Stimulated activated CD8-positive, alpha-beta memory T cell treated with anti-CD3 and anti-CD28 coated beads, Interleukin-2, amount 100 ng/mL, for 1 hour (primary cell): ENCODE measurements at places on chromosomes 1 and 21.

- DNase-seq, result no peak
These were observed 142.8 kb upstream of the DNAH14 start for GRCh38 chr1:224786533-224787250.

DNA sequence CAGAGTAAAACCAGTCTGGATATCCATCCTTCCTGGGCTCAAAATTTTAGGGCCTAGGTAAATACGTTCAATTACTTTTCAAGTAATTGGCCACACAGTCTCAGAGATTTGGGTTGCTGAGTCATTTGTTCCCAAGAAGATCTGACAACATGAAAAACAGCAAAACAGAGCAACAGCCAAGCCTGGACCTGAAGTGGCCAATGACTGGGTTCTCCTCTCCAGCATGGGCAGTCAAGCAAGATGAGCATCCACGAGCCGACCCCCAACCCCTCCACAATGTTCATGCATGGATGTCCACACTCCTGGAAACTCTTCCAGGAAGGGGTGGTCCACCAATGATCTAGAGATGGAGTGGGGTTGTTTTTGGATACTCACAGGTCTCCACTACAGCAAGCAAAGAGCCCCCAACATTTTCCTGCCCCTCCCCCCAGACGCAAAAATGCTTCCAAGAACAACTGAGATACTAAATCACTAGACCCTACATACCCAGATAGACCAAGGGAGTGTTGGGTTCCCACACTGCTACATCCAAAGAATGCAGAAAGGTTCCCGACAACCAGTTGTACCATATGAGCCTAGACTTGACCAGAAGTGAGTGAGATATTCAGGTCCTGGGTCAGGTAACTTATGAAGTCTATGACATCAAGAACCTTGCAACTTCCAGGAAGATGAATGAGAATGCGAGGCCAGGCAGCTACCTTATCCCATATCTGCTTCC, 73.0 kb downstream of the CD46 start:
- DNase-seq, result no peak

- DNase-seq, result no peak
These were observed 5.0 kb downstream of the SLC37A1 start for GRCh38 chr21:42518626-42519025.

GRCh38 chr1:116309090-116309870, 63.8 kb upstream of the ATP1A1 start:
- DNase-seq, result no peak

GRCh38 chr1:201487742-201488141, 18.8 kb upstream of the PHLDA3 start:
- DNase-seq, result no peak

DNA sequence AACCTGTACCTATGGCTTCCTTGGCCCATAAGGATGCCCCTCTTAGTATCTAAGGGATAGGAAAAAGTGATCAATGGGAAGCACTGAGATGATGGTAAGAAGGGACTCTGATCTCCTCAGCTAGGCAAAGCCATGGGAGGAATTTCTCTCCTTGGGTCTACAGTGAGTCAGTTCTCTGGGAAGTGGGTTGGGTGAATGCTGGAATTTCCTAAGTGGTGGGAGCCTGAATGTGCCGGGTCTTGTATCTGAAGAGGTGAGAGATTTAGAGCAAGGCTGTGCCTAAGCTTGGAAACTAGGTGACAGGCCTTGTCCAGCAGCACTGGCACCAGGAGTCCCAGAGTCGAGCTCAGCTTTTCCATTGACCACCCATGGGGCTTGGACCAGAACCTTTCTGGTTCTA, 96.3 kb upstream of the SLC2A1 start:
- DNase-seq, result no peak

- DNase-seq, result no peak
These were observed 62.7 kb downstream of the DMAP1 start for GRCh38 chr1:44275991-44276405.

- DNase-seq, result no peak
These were observed 216.0 kb downstream of the DYRK1A start for GRCh38 chr21:37582590-37582989.

DNA sequence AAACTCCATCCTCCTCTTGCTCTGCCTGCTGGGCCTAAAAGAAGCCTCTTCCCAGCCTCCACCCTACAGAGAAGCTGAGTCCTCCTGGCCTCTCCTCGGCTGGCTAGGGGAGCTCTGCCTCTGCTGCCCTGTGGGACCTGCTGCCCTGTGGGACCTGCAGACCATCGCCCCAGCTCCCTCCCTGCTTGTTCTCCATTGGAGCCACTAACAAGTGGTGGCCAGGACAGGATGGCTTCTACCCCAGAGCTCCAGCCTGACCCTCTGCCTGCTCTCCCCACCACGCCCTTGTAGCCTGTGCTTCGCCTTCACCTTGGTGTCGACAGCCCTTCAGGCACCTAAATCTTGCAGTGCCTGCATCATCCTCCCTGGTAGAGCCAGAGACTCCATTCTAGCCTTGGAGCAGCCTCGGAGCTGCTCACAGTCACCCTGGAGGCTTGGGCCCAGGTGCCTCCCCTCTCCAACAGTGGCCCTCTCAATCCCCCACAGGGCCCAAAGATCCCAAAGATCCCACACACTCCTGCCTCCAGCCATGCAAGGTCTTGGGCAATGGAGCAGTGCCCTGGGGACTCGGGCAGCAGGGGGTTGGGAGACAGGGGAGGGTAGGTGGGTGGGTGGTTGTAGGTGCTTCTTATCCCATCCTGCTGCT, 3.0 kb downstream of the EPS8L3 start:
- DNase-seq, result no peak

GRCh38 chr1:211329764-211330201, 3.1 kb downstream of the TRAF5 start:
- DNase-seq, result no peak

GRCh38 chr1:185376840-185377635, 60.0 kb upstream of the IVNS1ABP start:
- no peak for DNase-seq

GRCh38 chr1:183674339-183674738, 21.2 kb upstream of the APOBEC4 start:
- no peak for DNase-seq

DNA sequence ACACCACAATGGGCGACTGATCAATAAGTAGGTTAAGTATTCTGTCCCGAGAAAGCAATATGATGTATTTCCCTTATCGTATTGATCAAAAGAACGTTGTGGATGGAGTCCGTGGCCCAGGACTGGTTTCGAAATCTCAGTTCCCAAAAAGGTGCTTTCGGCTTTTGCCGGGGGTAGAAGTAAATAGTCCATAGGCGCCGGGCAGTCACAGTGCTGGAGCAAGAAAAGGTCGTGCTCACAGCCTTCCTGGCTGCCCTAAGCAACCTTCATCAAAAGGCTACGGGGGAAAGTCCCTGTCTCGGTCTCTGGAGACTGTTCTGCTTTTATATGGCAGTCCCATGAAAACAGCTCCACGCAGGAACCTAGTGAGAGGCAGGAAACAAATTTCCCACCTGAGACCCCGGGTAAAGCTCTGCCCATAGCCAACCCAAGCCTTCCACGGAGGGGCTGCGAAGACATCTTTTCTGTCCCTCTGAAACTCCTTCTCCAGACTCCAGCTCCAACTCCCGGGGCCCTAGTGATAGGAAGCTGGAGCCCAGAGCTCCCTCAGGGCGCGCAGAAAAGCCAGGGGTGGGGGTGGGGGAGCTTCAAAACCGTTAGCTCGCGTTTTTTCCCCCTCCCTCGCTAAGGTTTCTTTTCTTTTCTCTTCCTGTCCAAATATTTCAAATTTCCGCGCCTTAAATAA, 7.0 kb downstream of the CDKN2C start:
- DNase-seq, result no peak

DNA sequence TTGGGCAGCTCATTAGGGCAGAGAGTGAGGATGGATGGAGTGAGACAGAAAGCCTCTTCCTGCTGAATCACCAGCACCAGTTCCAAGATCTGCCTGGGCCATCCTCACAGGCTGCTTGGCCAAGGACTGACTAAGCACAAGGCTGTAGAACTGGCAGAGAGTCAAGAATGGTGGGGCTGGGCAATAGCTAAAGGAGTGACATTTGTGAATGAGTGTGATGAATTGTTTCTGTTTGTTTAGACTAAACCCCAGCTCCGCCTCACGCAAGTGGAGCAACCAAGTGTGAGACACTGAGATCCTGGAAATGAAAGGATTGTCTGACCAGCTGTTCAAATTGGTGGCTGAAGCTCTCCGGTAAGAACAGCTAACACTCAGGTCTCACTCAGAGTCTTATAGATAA, 38.6 kb downstream of the BRINP2 start:
- DNase-seq, result no peak

DNA sequence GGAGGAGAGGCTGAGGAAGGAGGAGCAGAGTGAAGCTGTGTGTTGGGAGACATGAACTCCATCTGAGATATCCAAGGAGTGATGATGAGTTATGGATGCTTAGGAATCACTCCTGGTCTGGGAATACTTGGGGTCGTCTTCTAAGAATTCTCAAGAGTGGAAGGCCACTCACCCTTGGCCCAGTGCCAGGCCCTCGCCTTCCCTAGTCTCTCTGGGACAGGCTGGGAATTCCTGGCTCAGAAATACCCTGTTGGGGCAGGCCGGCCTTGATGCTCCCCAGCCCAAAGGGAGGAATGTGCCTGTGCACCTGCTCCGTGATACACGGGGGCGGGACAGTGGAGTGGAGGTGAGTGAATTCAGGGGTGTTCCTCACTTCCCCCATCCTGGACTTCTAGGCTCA, 12.6 kb upstream of the LMNA start:
- DNase-seq, result no peak

- no peak for DNase-seq
These were observed 2.2 kb upstream of the HUNK start for GRCh38 chr21:31870472-31871193.

GRCh38 chr1:218303176-218303879, 18.2 kb downstream of the RRP15 start:
- no peak for DNase-seq

DNA sequence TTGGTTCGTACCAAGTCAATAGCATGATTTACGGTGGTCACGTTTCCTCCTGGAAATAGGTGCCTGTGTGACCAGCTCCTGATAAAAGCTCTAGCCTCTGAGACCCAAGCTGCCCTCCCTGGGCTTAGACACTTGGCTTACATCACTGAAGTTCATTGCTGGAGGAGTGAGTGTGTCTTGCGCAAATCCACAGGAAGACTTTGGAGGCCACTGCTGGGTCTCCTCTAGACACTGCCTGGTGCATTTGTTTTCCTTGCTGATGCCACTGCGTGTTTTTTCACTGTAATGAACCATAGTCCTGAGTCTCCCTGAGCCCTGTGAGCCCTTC, 230.6 kb downstream of the DSCAM start:
- no peak for DNase-seq

DNA sequence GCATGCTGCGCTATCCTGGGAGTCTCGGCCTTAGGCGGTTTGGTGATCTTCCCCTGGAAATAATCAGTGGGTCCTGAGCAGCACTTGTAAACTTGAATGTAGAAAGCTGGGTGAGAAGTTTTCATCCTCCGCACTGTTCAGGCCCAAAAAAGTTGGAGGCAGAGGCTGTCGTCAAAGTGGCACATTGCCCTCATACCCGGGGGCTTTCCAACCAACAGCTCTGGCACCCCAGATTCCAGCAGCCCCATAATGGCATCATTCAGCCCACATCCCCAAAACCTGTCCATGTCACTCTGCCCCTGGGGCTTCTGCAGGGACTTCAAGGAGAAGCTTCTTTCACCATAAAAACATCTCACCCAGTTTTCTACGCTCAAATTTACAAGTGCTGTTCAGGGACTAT, 59.3 kb downstream of the TOR1AIP2 start:
- DNase-seq, result no peak

- no peak for DNase-seq
These were observed 148.2 kb downstream of the PRDM16 start for GRCh38 chr1:3217181-3217641.

DNA sequence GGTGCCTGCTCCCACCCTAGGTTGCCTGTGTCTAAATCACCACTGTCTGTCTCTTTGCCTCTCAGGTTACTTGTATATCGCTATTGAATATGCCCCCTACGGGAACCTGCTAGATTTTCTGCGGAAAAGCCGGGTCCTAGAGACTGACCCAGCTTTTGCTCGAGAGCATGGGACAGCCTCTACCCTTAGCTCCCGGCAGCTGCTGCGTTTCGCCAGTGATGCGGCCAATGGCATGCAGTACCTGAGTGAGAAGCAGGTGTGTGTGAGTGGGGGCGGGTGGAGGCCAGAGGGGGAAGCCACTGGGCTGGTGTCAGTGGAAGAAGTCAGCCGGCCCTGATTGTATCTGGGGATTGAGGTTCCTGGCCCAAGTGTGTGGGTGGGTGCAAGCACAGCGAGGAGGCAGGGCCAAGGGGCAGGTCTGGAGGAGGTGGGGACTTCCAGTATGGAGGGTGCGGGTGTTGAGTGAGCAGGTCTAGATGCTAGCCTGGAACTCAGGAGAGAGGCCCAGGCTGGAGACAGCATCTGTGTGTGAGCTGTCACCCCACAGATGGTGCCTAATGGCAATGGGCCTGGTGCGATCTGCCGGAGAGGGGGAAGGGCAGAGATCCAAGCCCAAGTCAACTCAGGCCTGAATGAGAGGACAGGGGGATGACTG, 17.2 kb downstream of the TIE1 start:
- DNase-seq, result no peak

DNA sequence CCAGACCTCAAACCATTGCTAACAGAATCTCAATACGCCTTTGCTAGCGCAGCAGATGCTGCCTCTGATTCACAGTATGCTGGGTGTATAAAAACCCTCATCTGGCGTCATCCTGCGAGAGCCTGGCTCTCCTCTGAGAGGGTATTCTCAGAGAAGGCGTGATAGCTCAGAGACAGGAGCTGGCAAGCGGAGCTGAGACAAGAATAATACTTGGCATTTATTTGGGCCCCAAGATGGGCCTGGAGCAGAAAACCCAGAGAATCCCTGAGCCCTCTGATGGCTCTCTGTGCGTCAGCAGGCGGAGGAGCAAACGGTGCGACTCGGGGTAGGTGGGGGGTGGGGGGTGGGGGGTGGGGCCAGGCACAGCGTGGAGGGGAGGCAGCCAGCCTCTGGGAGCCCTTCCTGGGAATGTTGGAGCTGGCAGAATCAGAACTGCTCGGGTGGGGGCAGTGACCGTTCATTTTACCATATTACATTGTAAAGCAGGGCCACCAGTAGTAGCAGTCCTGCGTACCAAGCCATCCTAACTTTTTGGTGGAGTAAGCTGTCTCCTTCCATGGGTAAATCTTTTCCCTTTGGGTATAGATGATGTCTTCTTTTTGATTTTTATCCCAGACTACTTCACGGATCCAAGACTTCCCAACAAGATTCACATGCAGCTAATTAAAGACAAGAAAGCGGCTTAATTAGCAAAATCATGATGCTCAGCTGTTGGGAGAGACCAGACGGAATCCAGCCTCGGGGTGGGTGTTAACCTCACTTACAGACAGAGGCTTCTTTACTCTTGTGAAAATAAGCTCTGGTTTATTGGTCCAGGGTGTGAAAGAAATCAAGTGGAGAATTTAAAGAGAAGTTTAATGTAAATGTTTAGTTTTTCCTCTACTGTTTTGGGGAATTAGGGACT, 7.1 kb downstream of the RIIAD1 start:
- DNase-seq, result no peak
